ENCODE measurements at places on chromosomes 13 and 19.
A peak's percentile ranks its signal among the peaks of the same experiment; 100 is the strongest.

- no peak for DNase-seq
Measured at GRCh38 chr13:40515702-40516101, 150.7 kb downstream of the FOXO1 start.

- DNase-seq: no peak
Measured at GRCh38 chr19:2374808-2375207, 14.7 kb downstream of the TMPRSS9 start.

DNA sequence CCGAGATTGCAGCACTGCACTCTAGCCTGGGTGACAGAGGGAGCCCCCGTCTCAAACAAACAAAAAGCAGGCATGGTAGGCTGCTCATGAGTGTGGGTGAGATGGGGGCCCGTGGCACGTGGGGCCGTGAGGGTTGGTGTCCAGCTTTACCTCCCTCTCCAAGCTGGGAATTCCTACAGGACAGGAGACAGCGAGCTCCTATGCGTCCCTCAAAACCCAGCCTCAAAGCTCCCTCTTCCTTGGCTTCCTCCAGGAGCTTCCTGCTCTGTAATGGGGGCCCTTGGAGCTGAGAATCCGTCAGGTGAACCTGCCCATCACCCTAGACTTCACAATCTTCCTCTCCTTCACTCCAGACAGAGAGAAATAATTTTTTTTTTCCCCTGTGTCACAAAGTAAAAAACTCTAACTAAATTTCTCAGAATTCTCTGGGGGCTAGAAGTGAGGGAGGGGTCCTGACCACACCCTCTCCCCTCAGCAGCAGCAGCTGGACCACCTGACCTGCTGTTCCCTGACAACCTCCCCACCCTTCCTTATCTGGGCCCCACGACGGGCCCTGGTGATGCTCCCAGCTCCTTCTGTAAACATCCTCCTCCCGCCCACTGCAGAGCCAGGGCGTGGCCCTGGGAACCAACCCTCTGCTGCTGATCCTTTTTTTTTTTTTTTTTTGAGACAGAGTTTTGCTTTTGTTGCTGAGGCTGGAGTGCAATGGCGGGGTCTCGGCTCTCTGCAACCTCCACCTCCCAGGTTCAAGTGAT, 22.1 kb upstream of the WDR18 start:
- no peak for DNase-seq

GRCh38 chr13:21458451-21458812, 671 bp downstream of the ZDHHC20 start:
- no peak for DNase-seq

DNA sequence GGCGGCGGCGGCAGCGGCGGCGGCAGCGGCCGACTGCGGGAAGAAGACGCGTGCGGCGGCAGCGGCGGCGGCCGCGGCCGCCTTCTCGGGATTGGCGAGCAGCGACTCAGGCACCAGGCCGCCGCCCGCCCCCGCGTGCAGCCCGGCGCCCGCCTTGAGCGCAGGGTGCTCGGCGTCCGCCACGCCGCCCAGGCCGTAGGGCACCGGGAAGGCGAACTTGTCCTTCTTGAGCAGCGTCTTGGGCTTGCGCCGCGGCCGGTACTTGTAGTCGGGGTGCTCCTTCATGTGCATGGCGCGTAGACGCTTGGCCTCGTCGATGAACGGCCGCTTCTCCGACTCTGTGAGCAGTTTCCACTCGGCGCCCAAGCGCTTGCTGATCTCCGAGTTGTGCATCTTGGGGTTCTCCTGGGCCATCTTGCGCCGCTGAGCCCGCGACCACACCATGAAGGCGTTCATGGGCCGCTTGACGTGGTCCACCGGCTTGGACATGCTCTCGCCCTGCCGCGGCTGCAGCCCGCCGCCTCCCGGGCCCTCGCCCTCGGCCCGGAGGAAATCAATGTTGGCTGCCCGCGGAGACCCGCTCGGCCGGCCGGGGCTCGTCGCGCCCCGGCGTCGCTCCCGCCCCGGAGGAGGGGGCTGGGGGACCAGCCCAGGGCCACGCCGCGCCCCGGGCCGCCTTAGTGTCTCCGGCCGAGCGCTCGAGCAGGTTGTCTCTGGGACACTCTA, 621 bp downstream of the SOX21 start:
- DNase-seq: no peak

GRCh38 chr13:80975903-80976302, 635.0 kb upstream of the SPRY2 start:
- no peak for DNase-seq

GRCh38 chr19:2101417-2102335, 5.0 kb downstream of the IZUMO4 start:
- no peak for DNase-seq

- DNase-seq: no peak
Measured at GRCh38 chr13:25933520-25933919, 118.3 kb downstream of the SHISA2 start.

DNA sequence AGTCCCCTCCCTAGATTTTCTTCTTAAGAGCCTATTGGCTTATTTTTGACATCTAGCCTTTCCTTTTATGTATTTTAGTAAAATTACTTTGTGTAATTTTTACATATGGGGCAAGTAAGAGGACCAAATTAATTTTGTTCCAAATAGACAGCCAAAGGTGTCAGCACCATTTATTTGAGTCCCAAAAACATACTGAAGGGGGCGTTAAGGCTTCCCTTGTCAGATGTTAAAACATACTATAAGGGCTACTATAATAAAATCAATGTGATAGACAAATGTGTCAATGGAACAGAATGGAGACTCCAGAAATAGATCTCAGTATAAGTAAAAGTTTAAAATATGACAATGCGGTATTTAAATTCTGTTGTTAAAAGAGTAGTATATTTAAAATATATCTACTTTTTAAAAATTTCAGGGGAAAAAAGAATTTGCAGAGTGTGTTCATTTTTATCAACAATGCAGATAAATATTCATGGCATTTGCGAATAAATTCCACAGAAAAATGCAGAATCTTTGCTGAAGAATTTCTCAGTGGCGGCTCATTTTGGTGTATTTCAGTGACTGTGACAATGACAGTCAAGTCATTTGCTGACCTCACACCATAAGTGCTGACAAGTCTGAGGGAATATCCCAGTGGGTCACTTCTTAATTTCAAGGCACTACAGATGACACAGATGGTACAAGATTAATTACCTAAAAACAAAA, 133.7 kb downstream of the MTUS2 start:
- no peak for DNase-seq

GRCh38 chr19:17703824-17704463, 15.3 kb upstream of the MAP1S start:
- DNase-seq: no peak

DNA sequence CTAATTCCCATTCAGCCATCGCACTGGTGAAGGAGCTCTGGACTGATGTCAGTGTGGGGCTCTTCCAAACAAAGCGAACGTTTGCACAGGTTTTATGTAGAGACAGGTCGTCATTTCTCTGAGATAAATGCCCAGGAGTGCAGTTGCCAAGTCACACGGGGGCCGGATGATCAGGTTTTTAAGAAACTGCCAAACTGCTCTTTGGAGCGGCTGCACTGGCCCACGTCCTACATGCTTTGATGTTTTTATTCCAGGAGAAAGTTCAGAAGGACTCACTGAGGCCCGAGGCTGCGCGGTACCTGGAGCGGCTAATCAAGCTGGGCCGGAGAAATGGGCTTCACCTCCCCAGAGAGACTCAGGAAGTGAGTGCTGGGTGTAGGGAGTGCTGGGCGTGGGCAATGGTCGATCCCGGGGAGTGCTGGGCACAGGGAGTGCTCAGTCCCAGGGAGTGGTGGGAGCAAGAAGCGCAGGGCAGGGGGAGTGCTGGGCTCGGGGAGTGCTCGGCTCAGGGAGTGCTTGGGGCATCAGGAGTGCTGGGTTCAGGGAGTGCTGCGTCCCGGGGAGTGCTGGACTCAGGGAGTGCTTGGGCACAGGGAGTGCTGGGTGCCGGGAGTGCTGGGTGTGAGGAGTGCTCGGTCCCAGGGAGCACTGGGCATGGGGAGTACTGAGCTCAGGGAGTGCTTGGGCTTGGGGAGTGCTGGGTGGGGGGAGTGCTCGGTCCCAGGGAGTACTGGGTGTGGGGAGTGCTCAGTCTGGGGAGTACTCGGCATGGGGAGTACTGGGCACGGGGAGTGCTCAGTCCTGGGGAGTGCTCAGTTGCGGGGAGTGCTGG, 10.7 kb downstream of the THOP1 start:
- no peak for DNase-seq

DNA sequence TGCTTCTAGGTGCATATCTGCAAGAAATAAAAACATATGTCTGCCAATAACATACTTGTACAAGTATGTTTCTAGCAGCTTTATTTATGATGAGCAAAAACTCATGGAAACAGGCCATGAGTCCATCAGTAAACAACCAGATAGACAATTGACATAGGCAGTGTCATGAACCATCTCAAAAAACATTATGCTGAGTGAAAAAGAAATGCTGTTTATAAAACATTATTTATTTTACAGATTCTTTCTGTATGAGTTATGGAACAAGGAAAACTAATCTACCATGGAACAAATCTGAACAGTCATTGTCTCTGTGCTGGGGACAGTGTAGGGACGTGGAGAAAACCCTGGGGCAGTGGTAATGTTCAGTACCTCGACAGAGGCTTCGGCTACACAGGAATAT, 283.9 kb downstream of the UQCRFS1 start:
- no peak for DNase-seq

DNA sequence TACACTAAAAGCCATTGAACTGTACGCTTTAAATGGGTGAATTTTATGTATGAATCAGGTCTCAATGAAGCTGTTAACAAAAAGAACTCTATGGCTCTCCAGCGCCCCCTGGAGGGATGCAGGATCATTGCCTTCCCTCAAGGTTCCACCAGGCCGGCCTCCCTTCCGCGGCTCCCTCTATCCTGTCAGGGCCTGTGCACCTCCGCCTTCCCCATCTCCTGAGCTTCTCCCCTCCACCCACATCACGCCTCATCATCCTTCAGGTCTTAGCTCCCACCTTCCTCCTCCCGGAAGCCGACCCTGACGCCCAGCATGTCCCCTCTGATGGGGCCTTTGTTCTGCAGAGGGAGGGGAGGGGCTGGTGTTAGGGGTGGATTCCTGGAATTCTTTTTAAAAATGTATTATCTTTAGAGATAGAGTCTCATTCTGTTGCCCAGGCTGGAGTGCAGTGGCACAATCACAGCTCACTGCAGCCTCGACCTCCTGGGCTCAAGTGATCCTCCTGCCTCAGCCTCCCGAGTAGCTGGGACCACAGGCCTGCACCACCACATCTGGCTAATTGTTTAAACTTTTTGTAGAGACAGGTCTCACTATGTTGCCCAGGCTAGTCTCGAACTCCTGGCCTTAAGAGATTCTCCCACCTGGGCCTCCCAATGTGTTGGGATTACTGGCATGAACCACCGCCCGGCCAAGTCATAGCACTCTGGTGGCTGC, 27.7 kb downstream of the MEIS3 start:
- peak; percentile 76 for DNase-seq

DNA sequence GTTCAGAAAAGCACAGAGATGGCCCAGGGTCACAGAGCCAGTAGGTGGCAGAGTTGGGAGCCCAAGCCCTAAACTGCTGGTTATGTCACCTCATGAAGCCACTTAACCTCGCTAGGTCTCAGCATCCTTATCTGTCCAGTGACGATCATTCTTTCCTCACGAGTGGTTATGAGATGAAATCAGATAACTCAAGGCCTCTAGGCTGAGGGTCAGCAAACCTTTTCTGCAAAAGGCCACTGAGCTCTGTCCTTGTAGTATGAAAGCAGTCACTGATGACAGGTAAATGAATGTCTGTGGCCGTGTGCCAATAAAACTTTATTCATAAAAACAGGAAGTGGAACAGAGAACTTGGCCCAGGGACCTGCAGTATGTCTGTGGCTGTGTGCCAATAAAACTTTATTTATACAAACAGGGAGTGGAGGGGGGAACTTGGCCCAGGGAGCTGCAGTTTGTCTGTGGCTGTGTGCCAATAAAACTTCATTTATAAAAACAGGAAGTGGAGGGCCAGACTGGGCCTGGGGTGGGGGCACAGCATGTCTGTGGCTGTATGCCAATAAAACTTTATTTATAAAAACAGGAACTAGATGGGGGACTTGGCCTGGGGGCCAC, 71.2 kb downstream of the GNG7 start:
- DNase-seq: no peak

GRCh38 chr19:35773020-35773806, 2.2 kb upstream of the ARHGAP33 start:
- DNase-seq: no peak
